ENCODE measurements at places on chromosomes 1 and 21.

DNA sequence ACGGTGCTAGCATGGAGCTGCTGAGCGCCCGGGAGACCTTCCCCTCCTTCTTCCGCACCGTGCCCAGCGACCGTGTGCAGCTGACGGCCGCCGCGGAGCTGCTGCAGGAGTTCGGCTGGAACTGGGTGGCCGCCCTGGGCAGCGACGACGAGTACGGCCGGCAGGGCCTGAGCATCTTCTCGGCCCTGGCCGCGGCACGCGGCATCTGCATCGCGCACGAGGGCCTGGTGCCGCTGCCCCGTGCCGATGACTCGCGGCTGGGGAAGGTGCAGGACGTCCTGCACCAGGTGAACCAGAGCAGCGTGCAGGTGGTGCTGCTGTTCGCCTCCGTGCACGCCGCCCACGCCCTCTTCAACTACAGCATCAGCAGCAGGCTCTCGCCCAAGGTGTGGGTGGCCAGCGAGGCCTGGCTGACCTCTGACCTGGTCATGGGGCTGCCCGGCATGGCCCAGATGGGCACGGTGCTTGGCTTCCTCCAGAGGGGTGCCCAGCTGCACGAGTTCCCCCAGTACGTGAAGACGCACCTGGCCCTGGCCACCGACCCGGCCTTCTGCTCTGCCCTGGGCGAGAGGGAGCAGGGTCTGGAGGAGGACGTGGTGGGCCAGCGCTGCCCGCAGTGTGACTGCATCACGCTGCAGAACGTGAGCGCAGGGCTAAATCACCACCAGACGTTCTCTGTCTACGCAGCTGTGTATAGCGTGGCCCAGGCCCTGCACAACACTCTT is 1.1 kb downstream of the TAS1R3 start:
- no peak for DNase-seq

DNA sequence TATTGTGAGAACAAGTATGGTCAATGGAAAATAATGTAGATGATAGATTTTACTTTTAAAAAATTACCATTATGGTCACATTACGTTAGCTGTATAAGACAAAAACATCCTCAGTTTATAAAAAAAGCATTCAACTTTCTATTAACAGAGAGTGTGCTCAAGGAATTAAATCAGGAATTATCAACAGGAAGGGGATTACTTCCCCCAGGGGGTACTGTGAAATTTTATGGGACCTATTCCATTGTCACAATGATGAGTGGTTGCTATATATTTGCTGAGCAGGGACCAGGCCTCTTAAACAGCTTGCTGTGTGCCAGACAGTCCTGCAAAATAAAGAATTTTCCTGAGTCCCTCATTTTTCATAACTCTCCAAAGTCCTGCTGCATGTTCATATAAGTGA is 21.2 kb downstream of the JAM2 start:
- no peak for DNase-seq

- peak; percentile 85 for DNase-seq
Measured at GRCh38 chr1:151059109-151060006, at the start of gene CDC42SE1. CDC42SE1 (minus strand) TSS chr1:151059622; CDS start chr1:151055730, 3,892 bp downstream.

DNA sequence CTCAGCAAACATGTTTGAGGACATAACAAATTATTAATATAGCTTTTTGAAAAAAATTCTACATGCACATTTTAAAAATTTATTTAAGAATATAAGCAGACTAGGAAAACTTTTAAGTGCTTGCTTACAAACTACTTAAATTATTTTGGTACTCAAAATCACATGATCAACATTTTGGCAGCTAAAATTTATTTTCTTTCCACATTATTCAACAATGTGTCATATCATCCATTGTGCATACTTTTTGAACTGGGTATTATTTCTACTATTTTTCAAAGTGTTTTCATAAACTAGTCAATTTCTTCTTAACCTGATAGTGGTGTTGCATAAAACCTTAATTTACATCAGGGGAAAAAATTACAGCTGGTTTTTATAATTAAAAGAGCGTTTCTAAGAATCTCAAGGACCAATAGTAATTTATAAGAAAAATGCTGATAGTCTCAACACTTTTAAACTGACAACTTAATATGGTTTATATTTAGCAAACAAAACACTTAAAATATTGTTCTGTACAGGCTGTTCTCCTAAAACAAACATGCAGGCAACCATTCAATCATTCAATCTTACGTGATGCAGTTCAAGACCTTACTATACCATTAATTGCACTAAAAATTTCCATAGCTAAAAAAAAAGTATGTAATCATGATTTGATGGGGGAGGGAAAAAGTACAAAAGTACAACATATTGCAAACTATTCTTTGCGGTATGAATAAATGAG is 105.0 kb downstream of the GPATCH2 start:
- DNase-seq, result no peak

- DNase-seq, result no peak
Measured at GRCh38 chr1:34122080-34122932, 42.7 kb downstream of the CSMD2 start.

GRCh38 chr1:12469493-12469892 is 148.5 kb downstream of the DHRS3 start:
- DNase-seq, result no peak

Data from activated gamma-delta T cell treated with Interleukin-2 at 50 U/mL for 16 hours (primary cell).